ENCODE measurements at places on chromosomes 12 and 14.

DNA sequence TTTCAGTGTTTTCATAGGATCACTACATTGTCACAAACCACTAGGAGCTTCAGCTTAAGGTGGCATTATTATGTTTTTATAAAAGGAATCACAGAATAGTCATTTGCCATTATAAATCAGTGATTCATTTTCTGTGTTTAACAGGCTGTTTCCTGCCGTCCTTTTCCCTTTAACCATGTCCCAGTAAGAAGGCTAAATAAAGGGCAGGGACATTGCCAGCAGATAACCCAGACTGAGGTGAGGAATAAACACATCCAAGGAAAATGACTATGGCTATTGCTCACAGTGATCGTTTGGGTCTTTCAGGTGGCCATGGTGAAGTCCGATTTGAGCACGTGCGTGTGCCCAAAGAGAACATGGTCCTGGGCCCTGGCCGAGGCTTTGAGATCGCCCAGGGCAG is 17.9 kb upstream of the ALDH2 start:
- no peak for DNase-seq

DNA sequence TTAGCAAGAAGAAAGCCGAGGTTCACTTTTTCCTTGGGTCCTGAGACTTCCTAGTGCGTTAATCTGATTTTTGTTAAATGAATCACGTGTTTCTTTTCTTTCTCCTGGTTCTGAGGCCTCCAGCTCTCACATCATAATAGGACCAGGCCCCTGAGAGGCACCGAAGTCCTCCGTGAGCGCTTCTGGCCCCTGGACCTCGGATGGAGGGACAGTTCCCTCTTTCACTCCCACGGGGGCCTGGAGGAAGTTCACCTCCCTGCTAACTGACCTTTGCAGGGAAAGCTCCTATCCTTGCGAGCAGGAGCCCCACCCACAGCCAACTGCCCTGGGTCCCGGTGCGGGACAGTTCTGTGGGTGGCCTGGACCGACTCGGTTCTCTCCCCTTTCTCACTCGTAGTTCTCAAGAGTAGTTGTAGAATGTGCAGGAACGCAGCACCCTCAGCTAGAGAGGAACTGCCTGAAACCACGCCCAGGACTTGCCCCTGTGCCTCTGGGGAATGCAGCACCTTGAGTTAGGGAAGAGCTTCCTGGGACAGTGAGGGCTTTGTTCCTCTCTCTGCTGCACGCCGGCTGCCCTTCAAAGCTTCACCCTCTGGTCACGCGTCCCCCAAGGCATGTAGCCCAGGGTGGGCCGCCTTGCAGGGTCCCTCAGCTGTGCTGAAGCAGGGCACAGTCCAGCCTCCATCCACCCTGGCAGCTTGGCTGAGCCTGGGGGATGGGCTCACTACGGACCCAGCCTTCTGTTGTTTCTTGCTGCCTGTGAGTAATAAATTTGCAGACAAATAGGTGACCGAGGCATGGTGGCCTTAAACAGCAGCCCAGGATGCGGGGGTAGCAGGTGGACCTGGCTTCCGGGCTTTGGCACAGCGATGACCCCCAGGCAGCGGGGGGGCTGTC is 264.6 kb downstream of the ADGRD1 start:
- DNase-seq = no peak

DNA sequence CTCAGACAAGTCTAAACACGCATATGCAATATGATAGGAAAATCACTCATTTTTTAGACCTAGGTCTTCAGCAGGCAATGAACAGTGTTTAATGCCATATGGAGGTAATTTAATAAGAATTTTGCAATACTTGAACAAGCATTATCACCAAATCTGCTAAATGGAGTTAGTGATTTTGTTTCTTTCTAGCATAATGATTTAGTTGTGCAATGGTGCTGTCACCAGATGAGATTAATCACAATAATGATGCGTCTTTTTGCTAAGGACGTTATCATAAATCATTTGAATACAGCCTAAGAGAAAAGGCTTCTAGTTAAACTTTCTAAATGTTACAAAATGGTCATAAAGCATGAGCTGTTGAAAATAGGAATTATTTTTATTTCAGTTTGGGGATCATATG is 170.0 kb upstream of the SLC16A7 start:
- DNase-seq = no peak

DNA sequence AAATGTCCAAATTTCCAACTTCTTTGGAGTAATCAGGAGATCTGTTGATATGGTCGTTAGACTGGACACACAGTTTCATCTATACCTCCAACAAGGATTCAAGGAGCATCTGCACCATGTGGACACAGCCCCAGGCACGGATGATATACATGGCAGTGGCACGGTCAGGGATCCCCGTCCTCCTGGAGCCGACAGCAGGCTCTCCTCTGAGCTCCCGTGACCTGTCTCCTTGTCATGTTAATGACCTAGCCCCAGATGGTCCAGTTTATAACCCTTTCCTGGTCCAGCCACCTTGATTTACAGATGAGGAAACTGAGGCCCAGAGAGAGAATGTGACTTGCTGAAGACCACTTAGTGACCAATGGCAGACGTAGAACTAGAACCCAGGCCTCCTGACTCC is 16.5 kb upstream of the SERPINA4 start:
- DNase-seq = no peak

GRCh38 chr14:36450550-36450949 is 69.5 kb downstream of the NKX2-1 start:
- no peak for DNase-seq

DNA sequence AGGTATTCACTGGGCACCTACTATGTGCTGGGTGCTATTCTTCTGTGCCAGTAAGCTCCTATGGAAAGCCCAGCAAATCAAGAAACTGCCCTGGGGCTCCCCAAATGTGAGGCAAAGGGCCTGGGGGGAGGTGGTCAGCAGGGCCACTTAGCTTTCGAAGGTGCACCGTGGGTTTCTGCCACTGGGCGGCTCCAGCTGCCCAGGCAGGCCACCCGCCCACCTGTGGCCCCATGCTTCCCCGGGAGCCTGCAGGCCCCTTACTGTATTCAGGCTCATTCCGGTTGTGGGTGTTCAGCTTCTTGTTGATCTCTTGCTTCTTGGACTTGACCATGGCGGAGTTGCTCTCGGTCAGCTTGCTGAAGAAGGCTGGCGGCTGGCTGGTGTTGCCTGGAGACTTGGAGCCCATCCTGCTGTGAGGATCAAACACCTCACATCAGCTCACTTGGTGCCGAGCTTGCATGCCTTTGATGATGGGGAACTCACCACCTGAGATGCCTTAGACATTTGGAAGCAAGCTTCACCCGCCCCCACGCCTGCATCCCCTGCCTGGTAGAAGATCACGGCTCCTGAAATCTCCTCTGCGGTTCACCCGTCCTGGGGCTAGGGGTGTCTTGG is 37.3 kb downstream of the RFLNA start:
- DNase-seq = no peak

GRCh38 chr14:90760078-90760444 is 56.2 kb downstream of the TTC7B start:
- no peak for DNase-seq

DNA sequence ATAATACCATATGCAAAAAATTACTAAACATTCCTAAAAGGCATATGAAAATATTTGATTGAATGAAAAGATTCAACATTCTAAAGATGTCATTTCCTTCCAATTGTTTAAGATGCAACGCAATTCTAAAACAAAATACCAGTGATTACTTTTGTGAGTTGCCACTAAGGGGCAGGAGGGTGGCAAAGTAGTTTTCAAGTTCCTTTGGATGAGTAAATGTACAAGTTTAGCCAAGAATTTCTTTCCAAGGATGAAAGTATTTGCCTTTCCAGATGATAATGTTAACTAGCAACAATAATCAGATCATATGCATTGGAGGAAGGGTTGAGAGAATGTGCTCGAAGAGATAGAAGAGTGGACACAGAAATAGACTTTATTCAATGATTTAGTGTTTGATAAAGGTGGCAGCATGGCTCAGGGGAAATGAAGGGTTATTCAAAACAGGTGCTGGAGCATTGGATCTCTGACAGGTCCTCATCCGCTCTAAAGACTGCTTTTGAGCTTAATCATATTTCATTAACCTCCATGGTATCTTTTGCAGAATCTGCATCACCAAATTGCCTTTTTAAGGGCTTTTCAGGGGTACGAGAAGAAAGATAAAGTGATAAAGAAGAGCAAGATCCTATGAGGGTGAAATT is 678.5 kb upstream of the TBX3 start:
- no peak for DNase-seq

- DNase-seq = no peak
Observed at GRCh38 chr14:98896449-98896848, 375.5 kb downstream of the BCL11B start.

DNA sequence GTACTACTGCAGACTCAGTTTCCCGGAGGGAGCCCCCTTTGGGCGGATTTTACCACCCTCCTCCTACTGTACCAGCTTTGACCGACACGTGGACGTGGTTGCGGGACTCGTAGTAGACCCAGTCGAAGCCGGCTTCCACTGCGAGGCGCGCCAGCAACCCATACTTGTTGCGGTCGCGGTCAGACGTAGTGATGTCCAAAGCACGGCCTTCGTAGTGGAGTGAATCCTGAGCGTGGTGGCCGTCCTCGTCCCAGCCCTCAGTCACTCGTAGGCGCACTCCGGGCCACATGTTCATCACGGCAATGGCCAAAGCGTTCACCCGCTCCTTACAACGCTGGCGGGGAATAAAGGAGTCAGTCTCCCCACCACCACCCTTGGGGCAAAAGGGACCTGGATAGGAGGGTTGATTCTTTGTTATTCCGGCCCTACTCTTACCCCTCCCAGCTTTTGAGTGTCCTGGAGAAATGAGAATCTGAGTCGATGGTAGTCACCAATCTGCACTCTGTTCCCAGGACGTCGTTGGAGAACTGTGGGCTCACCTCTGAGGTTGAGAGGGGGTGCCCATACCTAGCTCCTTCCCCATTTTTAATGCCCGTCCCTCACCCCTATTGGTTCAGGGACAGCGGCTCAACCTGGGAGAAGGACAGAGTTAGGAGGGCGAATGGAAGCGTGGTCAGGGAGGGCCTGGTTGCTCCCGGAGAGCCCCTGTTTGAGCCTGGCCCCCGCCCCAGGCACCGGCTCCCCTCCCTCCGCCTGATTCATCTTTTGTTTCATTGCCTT is 3.4 kb downstream of the DHH start:
- no peak for DNase-seq

All from hypothalamus (tissue), 51 donors.